ENCODE measurements at places on chromosomes 6 and 20.

- DNase-seq, result no peak
Measured at GRCh38 chr20:48763216-48763914, 64.4 kb downstream of the PREX1 start.

- no peak for DNase-seq
Measured at GRCh38 chr20:48606841-48607543, 220.8 kb downstream of the PREX1 start.

- DNase-seq, result no peak
Measured at GRCh38 chr20:54152227-54153040, 21.4 kb downstream of the CYP24A1 start.

- no peak for DNase-seq
Measured at GRCh38 chr6:35624341-35625070, 64.2 kb downstream of the FKBP5 start.

GRCh38 chr20:1322511-1323245, 6.3 kb downstream of the SDCBP2 start:
- DNase-seq, result no peak

- DNase-seq, result no peak
Measured at GRCh38 chr6:49713346-49713745, at the start of gene CRISP2. Gene CRISP2, minus strand, starts transcription at chr6:49713543. Its CDS starts 4,347 bp downstream, at chr6:49709196.
